ENCODE measurements at places on chromosomes 12 and 14.
A peak's percentile ranks its signal among the peaks of the same experiment; 100 is the strongest.

GRCh38 chr12:24738441-24738840, 210.5 kb downstream of the BCAT1 start:
- DNase-seq = no peak

- no peak for DNase-seq
Observed at GRCh38 chr14:92783813-92784431, 10.2 kb upstream of the GOLGA5 start.

- DNase-seq = no peak
Observed at GRCh38 chr12:31363831-31364230, 37.9 kb upstream of the SINHCAF start.

GRCh38 chr14:23694949-23695663, 58.9 kb downstream of the DHRS2 start:
- DNase-seq = no peak

DNA sequence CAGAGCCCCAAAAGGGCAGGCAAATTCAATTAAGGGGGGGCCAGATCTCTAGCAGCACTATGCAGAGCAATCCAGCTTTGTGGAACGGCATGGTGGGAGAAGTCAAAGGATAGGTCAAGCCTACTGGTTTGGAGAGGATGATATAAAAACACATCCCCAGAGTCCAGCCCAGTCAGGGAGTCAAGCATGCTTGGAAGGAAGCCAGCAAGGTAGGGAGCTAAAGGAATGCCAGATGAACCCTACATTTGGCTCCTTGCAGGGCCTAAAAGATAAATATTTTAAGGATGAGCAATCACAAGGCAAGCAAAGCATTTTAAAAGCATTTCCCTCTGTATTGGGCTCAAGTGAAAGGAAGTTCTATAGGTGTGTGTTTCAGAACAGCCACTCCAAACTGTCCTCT, 21.4 kb downstream of the KCTD10 start:
- DNase-seq = no peak

- no peak for DNase-seq
Observed at GRCh38 chr14:36518586-36519430, 1.2 kb downstream of the NKX2-1 start.

- no peak for DNase-seq
Observed at GRCh38 chr14:95313707-95314106, 6.0 kb downstream of the CLMN start.

GRCh38 chr14:90785876-90786450, 30.3 kb downstream of the TTC7B start:
- DNase-seq = no peak

DNA sequence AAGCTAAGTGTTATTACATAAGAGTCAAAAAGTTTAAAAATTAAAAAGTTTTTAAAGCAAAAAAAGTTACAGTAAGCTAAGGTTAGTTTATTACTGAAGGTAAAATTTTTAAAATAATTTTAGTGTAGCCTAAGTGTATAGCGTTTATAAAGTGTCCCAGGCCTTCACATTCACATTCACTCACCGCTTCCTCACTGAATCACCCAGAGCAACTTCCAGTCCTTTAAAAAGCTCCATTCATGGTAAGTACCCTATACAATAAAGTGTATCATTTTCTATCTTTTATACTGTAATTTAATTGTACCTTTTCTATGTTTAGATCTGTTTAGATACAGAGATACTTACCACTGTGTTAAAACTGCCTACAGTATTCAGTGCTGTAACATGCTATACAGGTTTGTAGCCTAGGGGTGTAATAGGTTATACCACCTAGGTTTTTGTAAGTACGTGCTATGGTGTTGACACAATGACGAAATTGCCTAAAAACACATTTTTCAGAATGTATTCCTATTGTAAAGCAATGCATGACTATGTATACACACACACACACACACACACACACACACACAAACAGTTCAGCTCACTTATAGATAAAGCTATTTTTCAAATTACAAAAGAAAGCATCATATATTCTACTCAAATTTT, 3.7 kb downstream of the CLEC14A start:
- no peak for DNase-seq

DNA sequence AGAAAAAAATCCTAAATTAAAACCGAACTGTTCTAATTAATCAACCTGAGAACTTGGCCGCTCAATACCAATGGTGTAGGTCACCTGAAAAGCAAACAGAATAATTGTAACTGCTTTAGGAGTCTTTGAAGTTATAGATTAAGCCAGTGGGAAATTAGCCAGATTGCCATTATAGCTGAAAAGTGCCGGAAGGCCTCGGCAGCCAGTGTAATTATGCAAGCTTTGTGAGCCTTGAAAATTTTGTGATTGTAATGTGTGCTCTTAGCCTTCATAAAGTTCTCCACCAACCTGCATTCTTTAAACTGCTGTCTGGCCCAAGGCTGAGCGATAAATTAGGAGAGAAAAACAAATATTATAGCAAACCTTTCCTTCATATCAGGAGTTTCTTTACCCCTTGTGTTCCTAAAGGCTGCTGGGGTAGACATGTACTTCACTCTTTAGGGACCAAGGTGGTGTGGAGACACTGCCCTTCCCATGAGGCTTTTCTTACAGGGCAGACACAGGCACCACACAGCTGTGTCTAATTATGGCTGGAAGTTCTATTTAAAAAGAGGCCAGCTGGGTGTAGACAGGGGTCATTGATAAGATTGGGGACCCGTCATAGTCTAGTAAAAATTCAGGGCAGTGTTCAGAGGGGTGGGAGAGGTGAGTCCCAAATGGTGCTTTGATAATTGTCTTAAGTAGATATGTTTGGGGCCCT, 991.2 kb downstream of the FLRT2 start:
- no peak for DNase-seq

GRCh38 chr12:51839310-51839947, 9.1 kb downstream of the FIGNL2 start:
- DNase-seq = no peak

DNA sequence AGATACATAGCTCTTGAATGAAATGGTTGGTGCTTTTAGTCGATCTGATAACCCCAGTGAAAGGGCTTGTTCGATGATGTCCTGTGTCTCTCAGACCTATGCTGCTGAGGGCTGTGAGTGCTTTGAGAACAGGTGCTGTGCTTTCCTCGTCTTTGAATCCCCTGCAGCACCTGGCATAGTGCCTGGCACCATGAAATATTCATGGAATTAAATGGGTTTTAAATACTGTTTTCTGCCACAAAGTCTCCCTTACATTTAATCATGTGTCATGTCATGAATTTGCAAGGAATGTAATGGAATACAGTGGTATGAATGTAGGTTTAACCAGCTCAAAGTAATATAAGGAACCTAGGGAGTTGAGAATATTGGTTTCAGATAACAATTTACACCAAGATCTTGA, 220.5 kb upstream of the PRICKLE1 start:
- no peak for DNase-seq

DNA sequence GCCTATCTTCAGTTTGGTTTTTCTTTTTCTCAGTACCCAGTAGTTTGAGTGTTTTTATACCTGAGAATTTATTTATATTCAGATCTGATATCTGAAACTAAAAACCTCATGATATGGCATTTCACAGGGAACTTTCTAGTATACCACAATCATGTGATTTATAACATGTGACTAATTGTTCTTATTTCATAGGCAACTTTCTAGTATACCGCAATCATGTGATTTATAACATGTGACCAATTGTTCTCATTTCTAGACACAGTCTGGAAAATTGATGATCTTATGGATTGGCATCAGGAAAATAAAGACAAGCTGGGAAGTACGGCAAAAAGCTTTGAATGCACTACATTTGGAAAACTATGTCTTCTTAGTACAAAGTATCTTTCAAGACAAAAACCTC, 20.6 kb downstream of the ZNF268 start:
- no peak for DNase-seq

DNA sequence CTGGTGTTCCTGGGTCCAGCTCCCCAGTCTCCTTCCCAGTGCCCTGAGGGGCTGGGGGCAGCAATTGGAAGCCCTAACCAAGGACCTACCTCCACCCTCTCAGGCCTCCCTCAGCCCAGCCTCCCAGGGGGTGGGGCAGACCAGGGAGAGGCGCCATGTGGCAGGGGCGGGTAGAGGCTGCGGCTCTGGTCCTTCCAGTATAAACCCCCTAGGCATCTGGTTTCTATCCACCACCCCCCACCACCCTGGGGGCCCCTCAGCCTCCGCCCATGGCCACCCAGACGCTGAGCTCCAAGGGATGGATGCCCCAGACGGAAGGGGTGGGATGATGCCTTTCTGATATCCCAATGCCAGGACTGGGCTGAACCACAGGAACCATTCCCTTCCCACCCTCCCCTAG, 2.8 kb upstream of the SP7 start:
- DNase-seq = no peak

- no peak for DNase-seq
Observed at GRCh38 chr12:112421363-112421762, 2.6 kb downstream of the PTPN11 start.

GRCh38 chr14:22980672-22981089, 1.7 kb downstream of the AJUBA start:
- DNase-seq = no peak

DNA sequence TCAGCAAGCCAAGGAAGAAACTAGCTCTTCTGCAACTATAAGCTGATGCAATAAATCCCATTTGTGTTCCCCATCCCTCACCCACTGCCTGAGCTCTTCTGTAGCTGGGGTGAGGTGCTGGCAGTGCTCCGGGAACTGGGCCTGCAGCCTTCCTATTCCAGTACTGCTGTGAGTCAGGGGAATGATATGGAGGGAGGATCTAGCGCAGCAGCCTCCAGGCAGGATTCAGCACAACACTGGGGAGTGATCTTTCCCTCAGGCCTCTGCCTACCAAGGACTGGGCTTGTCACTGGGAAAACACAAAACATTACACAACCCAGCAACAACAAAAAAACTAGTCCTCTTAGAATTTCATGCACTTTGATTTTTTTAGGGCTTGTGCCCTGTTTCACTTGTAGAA, 58.7 kb downstream of the ST8SIA1 start:
- no peak for DNase-seq

DNA sequence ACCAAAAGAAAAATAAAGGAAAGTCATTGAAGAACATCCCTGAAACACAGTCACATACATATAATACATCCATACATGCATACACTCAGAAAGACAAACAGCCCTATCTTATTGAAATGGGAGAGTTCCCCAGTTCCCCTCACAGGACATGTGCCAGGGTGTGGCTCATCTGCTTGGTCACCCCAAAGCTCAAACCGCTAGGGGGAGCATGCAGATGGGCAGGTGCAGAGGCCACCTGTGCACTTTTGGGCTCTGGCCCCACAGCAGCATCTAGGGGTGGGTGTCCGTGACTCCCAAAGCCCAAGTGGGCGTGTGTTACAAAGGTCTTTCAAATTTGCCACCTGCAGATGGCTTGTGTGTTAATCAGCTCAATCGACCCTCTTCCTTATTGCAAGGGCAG, 75.2 kb downstream of the CMAS start:
- DNase-seq = peak; percentile 11

DNA sequence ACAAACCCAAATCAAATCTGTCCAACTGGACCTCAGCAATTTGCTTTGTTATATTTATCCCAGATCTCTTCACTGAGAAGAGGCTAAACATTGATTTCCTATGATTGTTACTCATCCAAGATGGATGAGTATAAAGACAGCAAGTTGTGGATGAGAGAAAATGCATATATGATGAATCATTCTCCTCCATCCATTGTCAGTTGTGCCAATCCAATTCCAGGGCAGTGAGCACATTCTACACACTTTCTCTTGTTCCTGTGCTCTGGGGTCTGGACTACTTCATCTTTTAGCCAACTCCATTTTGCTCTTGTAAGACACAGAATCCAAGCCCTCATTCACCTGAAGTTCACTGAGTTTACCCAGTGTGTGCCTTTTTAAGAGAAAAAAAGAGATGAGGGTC, 105.7 kb downstream of the GCH1 start:
- no peak for DNase-seq

- no peak for DNase-seq
Observed at GRCh38 chr14:100203962-100204834, 34.7 kb upstream of the YY1 start.

- DNase-seq = no peak
Observed at GRCh38 chr14:61891170-61891569, 128.9 kb downstream of the SNAPC1 start.

- DNase-seq = no peak
Observed at GRCh38 chr12:50537538-50537919, 32.7 kb downstream of the DIP2B start.

- DNase-seq = no peak
Observed at GRCh38 chr14:36967892-36968555, 204.4 kb downstream of the SLC25A21 start.

DNA sequence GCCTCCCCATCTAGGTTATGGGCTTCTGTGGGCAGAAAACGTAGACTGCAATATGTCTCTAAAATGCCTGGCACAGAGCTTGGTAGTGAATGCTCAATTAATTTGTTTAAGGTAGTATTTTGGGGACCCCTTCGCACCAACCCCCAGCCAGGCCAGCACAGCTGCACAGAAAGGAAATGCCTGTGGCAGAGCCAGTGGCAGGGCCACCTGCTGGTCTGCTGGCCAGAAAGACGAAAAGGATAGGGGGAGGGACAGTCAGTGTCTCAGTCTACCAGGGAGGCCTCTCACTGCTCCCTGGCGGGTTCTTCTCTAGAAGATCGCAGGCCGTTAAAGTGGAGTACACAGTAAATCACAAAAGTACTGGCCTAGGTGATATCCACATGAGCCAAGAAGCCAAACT, 3.5 kb downstream of the RAB15 start:
- no peak for DNase-seq

DNA sequence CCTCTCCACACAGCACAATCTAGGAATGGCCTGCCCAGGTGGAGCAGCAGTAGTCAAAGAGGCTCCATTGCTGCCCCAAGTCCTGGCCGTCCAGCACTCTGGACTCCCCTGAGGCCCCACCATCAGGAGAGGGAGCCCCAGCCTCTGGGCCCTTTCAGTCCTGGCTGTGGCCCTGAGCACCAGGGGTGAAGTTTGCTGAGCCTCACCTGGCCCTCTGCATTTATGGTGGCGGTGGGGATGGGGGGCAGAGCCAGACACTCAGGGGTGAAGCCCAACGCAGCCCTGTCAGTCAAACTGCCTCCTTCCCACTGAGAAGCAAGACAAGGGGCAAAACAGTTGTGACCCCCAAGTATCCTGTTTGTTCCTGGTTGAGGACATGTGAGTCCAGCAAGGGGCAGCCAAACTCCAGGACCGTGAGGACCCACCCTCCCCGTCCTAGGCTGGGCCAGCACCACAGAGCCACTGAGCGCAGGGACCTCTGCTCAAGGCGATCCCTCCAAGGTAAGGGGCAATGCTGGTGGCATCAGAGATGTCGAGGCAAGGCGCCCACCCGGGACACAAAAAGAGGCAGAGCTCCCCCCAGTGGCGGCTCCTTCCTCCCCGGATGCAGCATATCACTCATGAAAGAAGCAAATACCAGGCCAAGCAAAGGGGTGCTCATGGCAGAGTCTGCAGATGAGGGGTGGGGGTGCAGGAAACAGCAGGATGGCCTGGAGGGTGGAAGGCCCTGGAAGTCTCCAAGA, 4.8 kb upstream of the AMN start:
- DNase-seq = peak; percentile 39

Measured in activated gamma-delta T cell treated with anti-CD3 and anti-CD28 coated beads, Interleukin-2, amount 50 U/mL, for 16 hours (primary cell).